Cortex of kidney (tissue), 1 donor: ENCODE measurements at places on chromosomes 5 and 9.

DNA sequence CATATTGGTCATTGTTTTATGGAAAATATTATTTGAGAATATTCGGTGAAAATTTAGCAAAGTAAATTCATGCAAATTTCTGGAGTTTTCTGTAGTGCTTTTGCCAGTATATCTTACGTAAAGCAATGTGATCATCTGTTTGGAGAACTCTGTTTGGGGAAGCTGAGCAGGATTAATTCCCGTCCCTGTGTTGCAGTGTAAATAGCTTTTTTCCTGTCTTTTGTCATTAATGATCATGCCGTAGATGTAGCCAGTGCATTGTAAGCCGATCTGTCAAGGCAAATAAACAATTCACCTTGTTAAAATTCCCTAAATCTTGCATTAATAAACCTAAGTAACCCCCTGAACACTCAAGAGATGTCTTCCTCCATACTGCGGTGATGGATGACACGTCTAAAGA, 39.2 kb downstream of the PPIC start:
- DNase-seq, result no peak

GRCh38 chr9:93436655-93437407, 14.7 kb upstream of the FAM120A start:
- no peak for DNase-seq

GRCh38 chr9:74865177-74865576, 22.5 kb downstream of the TRPM6 start:
- DNase-seq, result no peak

GRCh38 chr9:38207247-38207778, 138.3 kb upstream of the SHB start:
- DNase-seq, result no peak

GRCh38 chr9:3628239-3628638, 102.4 kb upstream of the RFX3 start:
- DNase-seq, result no peak

GRCh38 chr5:159586921-159587320, 256.6 kb upstream of the IL12B start:
- DNase-seq, result no peak

DNA sequence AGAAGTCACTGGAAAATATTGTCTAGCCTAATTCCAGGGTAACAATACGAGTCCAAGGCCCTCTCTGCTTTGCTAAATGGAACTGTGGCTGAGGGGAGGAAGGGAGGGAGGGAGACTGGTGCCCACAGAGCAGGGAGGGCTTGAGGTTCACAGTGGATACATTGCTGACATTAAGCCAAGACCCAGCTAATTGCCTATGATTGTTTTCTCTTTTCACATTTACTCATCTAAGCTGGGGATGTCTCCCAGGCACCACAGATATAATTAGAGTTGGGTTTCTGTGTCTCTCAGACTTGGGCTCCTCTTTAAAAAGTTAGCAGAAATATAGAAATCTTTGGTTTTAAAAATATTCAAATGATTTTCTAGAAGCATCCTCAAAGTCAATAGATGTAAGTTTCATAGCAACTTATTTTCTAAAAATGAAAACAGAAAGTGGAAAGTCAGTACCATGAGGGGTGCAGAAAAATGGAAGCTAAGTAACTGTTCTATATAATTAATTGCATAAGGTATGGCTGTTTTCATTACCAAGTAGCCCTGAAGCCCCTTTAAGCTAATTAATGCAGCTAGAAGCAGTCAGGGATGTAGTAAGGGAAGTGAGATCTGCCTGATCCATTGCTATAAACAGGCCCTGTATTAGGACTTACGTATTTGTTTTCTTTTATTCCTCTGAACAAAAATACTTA, 259.8 kb downstream of the NDUFS4 start:
- no peak for DNase-seq

- DNase-seq, result peak; percentile 31
Observed at GRCh38 chr9:113558632-113559502, 95.3 kb downstream of the RGS3 start.

DNA sequence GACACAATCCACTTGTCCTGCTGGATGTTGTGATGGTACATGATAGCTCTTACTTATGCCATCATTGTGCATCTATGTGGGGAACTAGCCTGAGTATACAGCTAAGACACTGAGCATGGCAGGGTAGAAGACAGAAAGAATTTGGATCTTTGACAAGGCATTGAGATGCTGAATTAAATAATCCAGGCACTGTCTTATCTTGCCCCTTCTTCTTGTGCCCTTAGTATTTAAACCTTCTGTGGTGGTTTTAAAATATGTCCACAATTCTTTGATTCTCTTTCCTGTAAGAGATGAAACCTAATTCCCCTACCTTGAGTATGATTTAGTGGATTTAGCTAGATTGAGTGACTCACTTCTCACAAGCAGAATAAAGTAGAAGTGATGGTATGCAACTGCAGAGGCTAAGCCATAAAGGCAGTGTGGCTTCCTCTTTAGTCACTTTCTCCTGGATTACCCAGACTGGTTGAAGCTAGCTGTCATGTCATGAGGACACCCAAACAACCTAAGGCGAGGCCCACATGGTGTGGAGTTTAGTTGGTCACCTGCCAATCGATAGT, 174.0 kb upstream of the NREP start:
- DNase-seq, result no peak

DNA sequence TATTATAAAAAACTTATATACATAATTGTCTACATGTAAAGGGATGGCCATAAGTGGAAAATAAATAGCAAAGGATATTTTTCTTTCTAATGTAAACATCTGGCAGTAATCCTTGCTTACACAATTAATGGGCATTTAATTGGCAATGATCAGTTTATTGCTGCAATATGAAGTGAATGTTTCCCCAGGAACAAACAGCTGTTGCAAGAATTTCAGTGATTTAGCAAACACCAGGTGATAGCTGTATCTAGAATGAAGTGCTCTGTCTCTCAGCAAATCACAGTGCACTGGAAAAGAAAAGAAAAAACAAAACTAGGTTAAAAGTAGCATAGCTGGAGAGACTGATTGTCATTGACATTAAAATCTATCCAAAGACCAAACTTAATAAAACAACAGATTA, 594.5 kb upstream of the ARRDC3 start:
- DNase-seq, result no peak

- no peak for DNase-seq
Observed at GRCh38 chr9:129693741-129694140, 28.3 kb downstream of the PRRX2 start.

- no peak for DNase-seq
Observed at GRCh38 chr5:93585767-93586385, 2.9 kb downstream of the NR2F1 start.

- DNase-seq, result no peak
Observed at GRCh38 chr9:92312887-92313623, 12.1 kb downstream of the NOL8 start.

GRCh38 chr5:128212191-128212806, 128.7 kb downstream of the SLC12A2 start:
- no peak for DNase-seq

DNA sequence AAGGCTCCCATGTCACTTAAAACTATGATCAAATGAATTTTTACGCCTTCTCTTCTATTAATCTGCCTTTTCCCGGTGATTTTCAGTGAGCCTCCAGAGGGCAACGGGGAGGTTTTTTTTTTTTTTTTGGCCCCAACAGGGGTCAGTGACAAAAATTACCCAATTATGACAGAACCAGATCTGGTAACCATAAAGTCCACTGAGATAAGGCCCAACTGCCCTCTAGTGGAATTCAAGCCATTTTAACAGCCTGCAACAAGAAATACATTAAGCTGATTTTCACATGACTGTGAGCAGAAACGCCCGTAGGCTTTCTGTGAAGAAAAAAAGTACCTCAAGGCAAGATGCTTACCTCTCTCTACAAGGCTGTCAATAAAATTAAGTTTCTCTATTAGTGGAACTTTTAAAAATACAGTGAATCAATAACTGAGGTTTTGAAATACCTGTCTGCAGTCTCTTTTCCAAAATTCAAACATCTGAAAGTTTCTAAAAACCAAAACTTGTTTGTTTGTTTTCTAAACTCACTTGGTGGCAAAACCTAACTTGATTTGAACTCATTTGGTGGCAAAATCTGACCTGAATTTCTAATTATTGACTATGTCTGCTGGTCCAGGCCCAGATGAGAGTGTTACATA, 49.7 kb upstream of the FST start:
- no peak for DNase-seq

DNA sequence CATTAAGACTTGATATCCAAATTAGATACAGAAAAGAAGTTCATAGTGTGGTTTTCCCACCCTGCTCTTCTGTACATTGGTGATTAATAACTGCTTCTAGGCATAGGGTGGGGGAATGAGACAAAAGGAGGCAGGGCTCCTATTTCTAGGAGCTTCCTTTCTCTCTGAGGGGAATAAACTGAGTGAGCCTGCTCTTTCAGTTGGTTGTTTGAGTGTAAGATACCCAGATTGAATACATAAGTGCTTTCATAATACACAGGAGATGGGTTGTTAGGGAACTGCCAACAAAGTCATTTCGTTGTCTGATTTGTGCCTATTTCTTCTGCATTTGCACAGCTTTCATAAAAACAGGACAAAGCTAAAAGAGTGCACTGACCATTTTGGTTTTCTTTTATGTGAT, 48.9 kb upstream of the TTC23L start:
- DNase-seq, result no peak

DNA sequence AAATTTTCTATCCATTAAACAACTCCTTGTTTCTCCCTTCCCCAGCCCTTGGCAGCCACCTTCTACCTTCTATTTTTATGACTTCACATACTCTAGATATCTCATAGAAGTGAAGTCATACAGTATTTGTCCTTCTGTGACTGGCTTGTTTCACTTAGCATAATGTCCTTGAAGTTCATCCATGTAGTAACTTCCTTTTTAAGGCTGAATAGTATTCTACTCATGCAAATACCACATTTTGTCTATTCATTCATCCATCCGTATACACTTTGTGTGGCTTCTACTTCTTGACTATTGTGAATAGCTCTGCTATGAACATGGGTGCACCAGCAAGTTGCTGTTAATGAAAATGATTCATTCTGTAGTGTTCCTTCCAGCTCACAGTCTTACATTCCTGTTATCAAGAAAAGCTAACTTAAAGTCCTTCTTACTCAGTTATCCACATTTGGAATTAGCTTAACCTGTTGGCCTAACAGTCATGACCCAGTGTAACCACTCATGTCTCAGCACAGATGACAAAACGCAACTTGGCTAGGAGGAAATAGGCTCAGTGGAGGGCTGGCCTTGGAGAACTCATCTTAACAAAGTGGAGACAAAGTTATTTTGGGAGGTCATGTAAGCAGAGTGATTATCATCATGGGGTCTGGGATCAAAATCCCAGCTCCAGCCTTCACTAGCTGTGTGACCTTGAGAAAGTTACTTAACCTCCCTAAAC, 129.7 kb upstream of the MAP3K1 start:
- no peak for DNase-seq

DNA sequence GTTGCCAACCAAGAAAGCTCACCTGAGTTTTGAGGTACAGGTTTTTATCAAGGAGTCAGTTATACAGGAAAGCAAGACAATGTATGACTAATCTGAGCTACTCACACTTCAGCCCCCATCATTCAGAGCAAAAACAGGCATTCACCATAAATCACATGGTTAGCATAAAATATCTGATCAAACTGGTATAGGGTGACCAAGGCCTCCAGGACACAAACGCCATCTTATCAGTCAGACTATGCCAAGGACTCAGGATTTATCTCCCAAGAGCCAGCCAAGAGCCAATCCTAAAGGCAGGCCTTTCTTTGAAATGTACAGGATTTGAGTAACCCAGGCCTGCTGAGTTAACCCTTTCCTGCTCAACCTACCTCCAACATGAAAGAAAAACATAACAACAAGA, 313.0 kb upstream of the NREP start:
- no peak for DNase-seq
